ENCODE measurements at places on chromosomes 12 and 14.

DNA sequence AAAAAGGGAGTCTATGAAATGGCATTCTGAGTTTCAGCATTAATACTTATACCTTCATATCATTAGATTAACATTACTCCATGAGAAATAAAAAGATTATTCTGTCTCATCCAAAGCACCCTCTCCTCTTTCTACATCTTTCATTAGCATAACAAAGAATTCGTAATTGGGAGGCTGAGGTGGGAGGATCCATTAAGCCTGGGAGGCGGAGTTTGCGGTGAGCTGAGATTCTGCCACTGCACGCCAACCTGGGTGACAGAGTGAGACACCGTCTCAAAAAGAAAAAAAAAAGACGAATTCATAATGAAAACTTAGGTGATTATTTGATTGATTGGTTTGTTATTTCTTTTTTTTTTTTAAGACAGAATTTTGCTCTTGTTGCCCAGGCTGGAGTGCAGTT lies 1.8 kb upstream of the CDK17 start:
- no peak for DNase-seq

- DNase-seq, result no peak
Measured at GRCh38 chr14:71467361-71467811, 464.8 kb upstream of the RGS6 start.

GRCh38 chr12:108856428-108857157 lies 790 bp downstream of the SSH1 start:
- DNase-seq, result peak; percentile 74

DNA sequence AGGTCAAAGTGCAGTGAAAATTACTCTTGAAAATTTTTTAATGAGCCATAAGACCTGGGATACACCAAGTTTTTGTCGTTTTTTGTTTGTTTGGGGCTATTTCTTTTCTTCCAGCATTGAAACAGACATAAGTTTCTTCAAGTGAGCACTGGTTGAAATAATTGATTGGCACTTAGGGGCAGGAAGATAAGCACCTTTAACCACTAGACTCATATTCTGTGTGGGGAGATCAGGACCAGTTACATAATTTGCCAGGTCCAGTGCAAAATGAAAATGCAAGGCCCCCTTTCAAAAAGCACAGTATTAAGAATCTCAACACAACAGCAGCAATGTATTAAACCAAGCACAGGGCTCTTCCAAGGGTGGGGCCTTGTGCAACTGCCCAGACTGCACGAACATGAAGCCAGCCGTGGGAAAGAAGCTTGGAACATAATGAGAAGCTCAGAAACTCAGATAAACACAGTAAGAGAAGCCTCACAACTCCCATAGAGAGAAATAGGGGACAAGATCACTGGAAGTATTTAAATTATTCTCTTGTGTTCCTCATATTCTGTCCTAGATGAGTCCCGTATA lies 3.2 kb upstream of the TCP11L2 start:
- no peak for DNase-seq

GRCh38 chr12:15851045-15851620 lies 31.1 kb upstream of the STRAP start:
- no peak for DNase-seq

DNA sequence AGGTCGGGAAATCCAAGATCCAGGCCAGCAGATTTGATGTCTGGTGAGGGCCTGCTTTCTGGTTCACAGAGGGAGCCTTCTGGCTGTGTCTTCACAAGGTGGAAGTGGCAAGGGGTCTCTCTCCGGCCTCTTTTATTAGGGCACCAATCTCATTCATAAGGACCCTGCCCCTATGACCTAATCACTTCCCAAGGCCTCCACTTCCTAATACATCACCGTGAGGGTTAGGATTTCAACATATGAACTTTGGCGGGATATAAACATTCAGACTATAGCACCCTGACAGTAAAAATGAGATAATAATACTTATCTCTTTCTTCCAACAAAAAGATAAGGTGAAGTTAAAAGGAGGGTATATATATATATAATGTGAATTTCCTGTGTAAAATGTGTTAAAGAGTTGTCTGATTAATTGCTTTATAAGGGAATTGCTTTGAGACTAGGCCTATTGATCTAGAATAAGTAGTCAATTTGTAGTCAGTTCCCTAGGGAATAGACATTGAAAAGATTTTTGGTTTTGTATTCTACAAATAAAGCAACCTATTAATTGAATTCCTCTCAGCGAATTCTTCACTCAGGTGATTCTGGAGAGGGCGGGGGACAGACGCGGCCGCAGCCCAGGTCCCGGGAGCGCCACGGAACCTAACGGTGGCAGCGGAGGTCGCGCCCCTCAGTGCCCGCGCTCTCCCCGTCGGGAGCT lies 516 bp upstream of the LGALS3 start:
- no peak for DNase-seq

- DNase-seq, result peak; percentile 93
Measured at GRCh38 chr14:91349481-91350074, 68.0 kb downstream of the CCDC88C start.

DNA sequence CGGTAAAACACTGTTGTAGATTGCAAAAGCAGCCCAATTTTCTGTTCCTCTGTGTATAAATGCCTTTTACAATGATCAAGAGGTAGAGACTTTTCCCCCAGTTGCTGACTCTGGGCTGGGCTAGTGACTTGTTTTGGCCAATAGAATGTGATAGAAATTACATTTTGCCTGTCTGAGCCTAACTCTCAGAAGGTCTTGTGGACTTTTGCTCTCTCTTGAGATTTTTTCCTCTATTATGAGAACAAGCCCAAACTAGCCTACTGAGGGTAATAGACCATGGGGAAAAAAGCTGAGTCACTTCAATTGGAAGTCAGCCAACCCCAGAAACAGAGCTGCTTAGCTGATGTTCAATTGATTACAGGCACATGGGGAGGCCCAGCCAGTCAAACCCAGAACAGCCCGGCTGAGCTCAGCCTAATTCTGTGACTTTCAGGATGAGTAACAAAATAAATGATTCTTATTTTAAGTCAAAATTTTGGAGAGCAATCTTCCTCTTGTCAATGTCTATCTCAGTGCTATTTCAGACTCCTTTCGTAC lies 61.4 kb downstream of the MYF5 start:
- DNase-seq, result peak; percentile 75

GRCh38 chr14:105527381-105527825 lies 1.0 kb downstream of the TMEM121 start:
- DNase-seq, result no peak

DNA sequence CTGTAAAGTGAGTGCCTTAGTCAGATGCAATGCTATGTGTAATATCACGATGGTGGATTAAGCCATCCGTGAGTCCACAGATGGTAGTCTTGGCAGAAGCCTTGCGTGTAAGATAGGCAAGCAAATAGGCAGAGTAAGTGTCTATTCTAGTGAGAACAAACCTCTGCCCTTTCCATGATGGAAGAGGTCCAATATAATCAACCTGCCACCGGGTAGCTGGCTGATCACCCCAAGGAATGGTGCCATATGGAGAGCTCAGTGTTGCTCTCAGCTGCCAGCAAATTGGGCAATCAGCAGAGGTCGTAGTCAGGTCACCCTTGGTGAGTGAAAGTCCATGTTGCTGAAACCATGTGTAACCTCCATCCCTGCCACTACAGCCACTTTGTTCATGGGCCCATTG lies 371.2 kb upstream of the LRFN5 start:
- DNase-seq, result no peak

DNA sequence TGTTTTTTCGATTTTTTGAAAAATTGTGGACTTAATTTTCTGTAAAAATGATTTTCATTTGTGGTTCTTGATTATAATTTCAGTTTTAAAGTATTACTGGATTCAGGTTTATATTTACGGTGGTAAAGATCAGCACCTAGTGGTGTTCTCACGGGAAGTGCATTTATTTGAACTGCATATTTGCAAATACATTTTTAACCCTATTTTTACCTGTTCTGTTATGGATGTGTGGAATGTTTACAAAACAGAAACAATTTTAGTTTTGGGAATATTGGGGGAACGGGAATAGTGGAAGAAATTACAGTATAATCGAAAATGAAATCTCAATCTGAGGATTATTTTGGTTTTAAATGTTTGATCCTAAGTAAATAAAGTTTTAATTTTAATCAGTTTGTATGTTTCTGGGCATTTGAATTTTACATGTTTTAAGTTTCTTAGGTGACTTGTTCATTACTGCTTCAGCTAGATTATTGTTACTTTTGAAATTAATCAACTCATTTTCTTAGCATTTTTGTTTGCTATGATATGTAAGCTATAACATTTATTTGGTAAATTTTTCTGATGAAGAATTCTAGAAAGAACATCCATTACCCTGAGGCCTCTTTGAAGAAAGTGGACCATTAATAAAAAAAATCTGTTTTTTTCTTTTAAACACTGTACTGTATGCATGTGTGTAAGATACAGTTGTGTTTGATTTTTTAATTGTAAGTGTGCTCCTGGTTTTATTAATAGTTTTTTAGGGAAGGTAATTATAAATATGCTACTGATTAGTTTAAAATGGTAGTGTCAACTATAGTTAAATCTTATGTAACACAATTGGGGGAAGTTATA lies 942 bp downstream of the ATF7IP start:
- no peak for DNase-seq

- DNase-seq, result no peak
Measured at GRCh38 chr12:80937391-80938238, at the start of gene LIN7A. Gene LIN7A (minus strand): TSS chr12:80937934. CDS start chr12:80937722, 212 bp downstream.
